ENCODE measurements at places on chromosomes 6 and 20. TPM values are rescaled to one million over a fixed set of nuclear protein-coding genes. Genes with fewer than 3 reads are reported as not detected.

- no peak for DNase-seq
Observed at GRCh38 chr20:916125-916799, at the start of gene ANGPT4. ANGPT4 (minus strand) TSS chr20:916334; CDS start chr20:916214, 120 bp downstream.

GRCh38 chr20:10510216-10510615 is 75.1 kb downstream of the SLX4IP start:
- DNase-seq, result no peak

The MCM3 gene
- 256 TPM for total RNA-seq

DNA sequence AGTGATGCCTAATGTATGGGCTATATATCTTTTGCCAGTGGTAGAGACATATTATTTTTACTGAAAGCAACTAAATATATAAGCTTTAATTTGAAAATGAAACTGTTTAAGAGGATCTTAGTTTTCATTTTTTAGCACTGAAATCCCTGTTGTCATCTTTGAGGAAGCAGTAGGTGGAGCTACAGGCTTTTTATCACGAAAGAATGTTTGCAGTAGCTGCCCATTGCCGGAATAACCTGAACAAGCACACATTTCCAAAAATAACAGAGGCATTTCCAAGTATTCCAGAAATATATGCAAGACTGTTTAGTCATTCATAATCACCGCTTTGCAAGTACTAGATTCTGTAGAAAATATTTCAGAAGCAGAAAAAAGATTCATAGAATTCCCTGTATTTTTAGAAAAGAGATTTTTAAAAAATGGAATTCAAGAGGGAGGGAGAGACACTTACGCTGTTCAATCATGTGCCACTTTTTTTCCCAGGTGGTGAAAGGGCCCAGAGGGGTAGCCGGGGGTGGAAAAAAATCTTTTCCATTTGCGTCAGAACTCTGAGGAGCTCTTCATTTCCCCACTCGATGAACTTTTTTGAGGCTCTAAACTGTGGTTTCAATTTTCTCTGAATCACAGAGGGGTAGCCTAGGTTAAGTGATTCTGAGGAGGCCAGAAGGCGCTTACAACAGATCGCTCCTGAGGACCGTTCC is 142.5 kb upstream of the FERMT1 start:
- DNase-seq, result no peak

The GTSF1L gene
- not detected for total RNA-seq

GRCh38 chr6:15643542-15643941 is 19.3 kb downstream of the DTNBP1 start:
- no peak for DNase-seq

DNA sequence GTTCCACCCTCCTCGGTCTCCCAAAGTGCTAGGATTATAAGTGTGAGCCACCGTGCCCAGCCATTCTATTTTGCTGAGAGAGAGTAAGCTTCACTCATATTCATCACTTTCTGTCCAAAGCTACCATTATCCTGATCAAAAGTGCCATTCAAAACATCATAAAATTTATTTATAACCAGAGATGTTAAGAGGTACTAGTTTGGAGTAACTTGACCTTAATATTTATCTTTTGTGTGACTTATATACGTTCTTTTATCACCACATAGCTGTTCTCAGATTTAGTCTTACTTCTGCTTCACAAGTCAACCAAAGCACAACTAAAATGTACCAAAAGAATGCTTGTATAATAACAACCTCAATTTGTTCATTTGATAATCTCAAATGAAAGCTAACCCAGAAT is 18.1 kb downstream of the AKIRIN2 start:
- DNase-seq, result no peak

- no peak for DNase-seq
Observed at GRCh38 chr6:164563924-164564323, 745.5 kb downstream of the C6orf118 start.

DNA sequence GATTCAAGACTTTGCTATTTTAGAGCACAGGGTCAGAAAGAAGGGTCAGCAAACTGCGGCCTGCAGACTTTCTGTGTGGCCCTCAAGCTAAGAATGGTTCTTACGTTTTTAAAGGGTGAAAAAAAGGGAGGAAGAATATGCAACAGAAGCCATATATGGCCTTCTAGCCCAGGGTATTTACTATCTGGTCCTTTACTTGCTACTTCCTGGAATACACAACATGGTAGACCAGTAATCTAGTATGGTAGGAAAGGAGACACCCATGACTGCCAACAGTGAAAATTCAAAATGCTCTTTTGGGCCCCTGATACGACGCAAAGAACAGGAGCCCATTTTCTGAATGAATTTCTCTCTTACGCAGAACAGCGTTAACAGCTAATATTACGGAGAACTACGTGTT is 60.4 kb upstream of the EMILIN3 start:
- no peak for DNase-seq

DNA sequence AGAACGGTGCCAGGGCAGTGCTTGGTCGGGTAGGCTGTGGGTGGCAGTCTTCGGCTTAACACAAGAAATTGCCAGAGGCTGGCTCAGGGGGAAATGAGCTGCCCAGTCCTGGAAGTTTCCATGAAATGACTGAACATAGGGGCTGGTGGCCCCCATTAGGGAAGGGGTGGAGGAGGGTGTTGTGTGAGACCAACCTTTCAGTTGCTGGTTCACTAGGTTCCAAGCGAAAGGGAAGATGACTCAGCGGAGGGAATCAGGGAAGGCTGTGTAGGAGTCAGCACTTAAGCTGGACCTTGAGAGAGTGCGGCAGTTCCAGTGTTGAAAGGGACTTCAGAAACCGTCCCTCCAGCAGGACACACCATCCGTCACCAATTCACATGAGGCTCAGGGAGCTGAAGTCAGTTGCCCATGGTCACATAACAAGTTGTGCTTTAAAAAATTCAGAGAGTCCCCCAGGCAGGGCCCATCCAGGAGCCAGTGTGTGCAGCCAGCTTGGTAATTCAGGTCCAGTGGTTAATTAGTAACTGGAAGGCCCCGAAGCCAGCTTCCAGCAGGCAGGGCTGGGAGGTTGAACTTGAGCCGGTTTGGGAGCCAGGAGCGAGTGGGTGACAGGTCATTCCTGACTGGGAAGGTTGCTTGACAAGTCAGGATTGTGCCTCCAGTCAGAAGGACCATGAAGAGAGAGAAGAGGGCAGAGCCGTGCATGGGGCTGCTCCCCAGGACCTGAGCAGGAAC is at the start of gene SGK2:
Gene SGK2 (plus strand): TSS at position 616 of the 735 bp plus-strand sequence. CDS start 7,469 bp downstream, outside the sequence.
- DNase-seq, result no peak

GRCh38 chr6:46090115-46091079 is 39.4 kb upstream of the ENPP4 start:
- peak; percentile 72 for DNase-seq

The LKAAEAR1 gene
- 0.62 TPM for total RNA-seq

The HNF4A gene
- total RNA-seq, result not detected

The GINM1 gene
- total RNA-seq, result 18.4 TPM

- no peak for DNase-seq
Observed at GRCh38 chr6:20620043-20620442, 85.8 kb downstream of the CDKAL1 start.

DNA sequence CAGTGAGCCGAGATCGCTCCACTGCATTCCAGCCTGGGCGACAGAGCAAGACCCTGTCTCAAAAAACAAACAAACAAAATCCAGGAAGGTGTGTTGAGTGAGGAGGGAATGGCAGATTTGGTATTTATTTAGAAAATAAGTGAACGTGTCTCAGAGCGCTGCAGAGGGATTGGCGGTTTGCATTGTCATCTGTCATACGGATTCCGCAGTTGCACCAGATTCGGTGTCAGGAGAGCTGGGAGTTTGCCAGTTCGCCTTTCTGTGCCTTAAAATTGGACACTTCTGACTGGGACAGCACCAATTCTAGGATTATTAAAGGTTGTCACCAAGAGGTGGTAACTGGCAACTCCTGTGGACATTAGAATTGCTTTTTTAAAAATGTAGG is 912 bp downstream of the SNRNP48 start:
- DNase-seq, result no peak

GRCh38 chr6:90770778-90771177 is 183.9 kb upstream of the MAP3K7 start:
- no peak for DNase-seq

DNA sequence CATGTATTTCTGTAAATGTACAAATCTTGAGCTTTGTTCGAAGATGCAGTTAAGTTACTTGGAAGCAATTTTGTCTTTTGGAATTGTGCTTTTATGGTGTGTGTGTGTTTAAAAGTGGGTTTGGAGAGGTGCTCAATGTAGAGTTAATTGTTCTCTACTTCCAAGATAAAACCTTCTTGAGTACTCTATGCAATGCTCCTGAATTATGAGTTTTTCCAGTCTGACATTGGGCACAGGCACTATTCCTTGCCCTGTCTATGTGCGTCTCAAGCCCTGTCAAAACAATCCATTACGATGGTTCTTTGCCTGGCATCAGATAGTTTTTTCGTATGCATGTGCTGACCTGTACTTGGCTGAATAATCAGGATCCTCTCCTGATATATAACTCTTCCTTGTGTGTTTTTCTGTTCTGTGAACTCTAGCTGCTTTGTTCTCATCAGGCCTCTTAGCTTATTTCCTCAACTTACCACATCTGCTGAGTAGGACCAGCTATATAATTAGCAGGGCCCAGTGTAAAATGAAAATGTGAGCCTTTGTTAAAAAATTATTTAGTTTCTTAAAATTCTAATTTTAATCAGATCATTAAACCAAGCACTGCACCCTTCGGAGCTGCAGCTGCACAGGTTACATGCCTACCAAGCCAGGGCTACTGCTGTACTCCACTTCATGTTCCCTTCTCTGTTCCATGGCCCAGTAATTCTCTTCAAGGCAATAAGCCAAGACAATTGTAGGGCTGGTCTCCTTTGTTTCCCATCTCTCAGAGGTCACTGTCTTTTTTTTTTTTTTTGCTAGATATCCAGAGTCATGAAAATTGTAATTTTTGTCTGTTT is 160.1 kb downstream of the ZFAND3 start:
- DNase-seq, result no peak

DNA sequence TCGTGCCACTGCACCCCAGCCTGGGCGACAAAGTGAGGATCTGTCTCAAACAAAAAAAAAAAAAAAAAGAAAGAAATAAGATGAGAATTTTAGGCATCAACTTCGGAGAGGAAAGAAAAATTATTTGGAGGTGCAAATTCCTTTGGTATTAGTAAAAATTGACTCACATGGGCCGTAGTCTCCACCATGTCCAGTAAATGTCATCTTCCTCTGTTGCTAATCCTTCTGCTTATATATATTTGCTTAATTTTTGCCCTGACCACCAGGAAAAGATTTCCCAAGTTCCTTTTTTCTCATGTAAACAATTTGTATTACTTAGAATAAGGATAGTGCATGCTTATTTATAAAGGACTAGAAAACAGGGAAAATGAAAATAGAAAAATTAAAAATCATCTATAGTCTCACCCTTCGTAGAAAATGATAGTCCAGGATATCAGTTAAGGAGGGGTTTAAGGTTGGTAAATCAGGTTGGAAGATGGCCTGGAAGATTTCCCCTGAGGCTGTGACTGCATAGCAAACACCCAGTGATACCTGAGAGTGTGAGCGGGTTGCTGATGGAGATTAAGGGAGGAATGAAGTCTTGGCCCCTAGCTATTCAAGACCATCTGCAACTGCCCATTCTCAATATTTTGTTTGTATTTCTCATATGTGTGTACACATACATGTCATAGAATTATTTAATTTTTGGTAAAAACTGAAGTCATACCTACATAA is 240.8 kb downstream of the ZNF217 start:
- DNase-seq, result no peak

- no peak for DNase-seq
Observed at GRCh38 chr6:104519566-104519965, 340.2 kb downstream of the HACE1 start.

DNA sequence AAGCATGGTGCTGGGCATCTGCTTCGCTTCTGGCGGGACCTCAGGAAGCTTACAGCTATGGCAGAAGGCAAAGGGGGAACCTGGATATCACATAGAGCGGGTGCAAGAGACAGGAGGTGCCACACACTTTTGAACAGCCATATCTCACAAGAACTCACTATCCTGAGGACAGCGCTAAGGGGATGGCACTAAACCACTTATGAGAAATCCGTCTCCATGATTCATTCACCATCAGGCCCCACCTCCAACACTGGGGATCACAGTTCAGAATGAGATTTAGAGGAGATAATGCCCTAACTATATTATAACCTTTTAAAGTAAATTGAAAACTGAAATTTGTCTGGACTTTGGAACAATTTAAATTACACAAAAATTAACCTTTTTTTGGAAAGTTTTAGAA is 37.8 kb upstream of the SUMO4 start:
- DNase-seq, result peak; percentile 40

The FAM184A gene
- total RNA-seq, result 14.0 TPM

GRCh38 chr20:8855315-8855714 is 213.6 kb upstream of the PLCB4 start:
- no peak for DNase-seq

- DNase-seq, result no peak
Observed at GRCh38 chr20:29123861-29124260, 2133.6 kb upstream of the DEFB115 start.

DNA sequence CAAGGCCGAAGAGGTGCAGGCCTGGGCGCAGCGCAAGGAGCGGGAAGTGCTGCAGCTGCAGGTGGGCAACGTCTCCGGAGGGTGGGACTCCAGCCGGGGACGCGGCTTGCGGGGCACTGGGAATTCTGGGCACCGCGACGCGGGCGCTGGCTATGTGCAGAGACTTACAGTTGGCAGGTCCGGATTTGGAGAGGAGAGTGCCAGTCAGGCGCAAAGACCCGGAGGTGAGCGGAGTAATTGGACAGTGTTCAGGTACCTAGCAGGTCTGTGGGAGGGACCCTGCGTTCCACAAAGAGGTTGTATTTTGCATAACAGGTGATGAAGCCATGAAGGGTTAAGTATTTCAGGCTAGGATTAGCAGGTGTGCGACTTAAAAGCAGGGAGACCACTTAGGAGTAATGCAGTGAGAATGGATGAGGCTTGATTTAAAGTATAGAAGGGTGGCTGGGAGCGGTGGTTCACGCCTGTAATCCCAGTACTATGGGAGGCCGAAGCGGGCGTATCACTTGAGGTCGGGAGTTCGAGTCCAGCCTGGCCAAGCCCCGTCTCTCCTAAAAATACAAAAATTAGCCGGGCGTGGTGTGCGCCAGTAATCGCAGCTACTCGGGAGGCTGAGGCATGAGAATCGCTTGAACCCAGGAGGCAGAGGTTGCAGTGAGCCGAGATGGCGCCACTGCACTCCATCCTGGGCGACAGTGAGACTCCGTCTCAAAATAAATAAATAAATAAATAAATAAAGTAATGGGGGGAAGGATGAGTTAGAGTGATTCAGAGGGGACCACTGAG is 1.0 kb downstream of the MRPS26 start:
- peak; percentile 27 for DNase-seq

The BPIFB1 gene
- total RNA-seq, result not detected

GRCh38 chr6:132126150-132126549 is 175.0 kb upstream of the CCN2 start:
- DNase-seq, result no peak

All from activated naive CD4-positive, alpha-beta T cell treated with anti-CD3 and anti-CD28 coated beads for 36 hours (primary cell).